ENCODE measurements at places on chromosomes 6 and 20. TPM values are rescaled to one million over a fixed set of nuclear protein-coding genes. Genes with fewer than 3 reads are reported as not detected.

Gene FAM162B
- not detected for total RNA-seq

Gene TRIM40
- not detected for total RNA-seq

Gene ARMH2
- not detected for total RNA-seq

Gene PREX1
- under 0.01 TPM for total RNA-seq

Gene TMEM200A
- under 0.01 TPM for total RNA-seq

Gene GOPC
- total RNA-seq = 39.5 TPM

Gene BACH2
- 1.9 TPM for total RNA-seq

Gene PPT2
- 11.1 TPM for total RNA-seq

Gene KCNK5
- 0.21 TPM for total RNA-seq

Gene NFATC2
- total RNA-seq = under 0.01 TPM

Gene SPATS1
- not detected for total RNA-seq

Gene TMEM217
- total RNA-seq = 4.8 TPM

Gene LINC00237
- total RNA-seq = not detected

Gene LTA
- total RNA-seq = not detected

Gene SLC52A3
- 1.3 TPM for total RNA-seq

Gene METTL24
- total RNA-seq = not detected

Gene WFDC2
- total RNA-seq = 0.96 TPM

Gene DLK2
- total RNA-seq = 5.3 TPM

Gene ISM1
- not detected for total RNA-seq

Gene PXDC1
- 69.9 TPM for total RNA-seq

Gene SPAG4
- total RNA-seq = 10.9 TPM

Gene TLDC2
- total RNA-seq = 0.24 TPM

Gene MRAP2
- total RNA-seq = 0.21 TPM

Gene SIRPG
- not detected for total RNA-seq

Gene HRH3
- not detected for total RNA-seq

Gene AFDN
- total RNA-seq = 172 TPM

Gene LY6G6F
- not detected for total RNA-seq

Gene CGAS
- 9.2 TPM for total RNA-seq

Gene SLC17A1
- total RNA-seq = not detected

Gene RNF182
- 1.4 TPM for total RNA-seq

Gene COMMD7
- total RNA-seq = 21.2 TPM

Gene FKBP1C
- under 0.01 TPM for total RNA-seq

Gene DCDC2
- 55.7 TPM for total RNA-seq

Gene MYH7B
- not detected for total RNA-seq

Gene COL21A1
- 6.8 TPM for total RNA-seq

Gene GNAS-AS1
- total RNA-seq = 0.48 TPM

Gene ADGRB3
- under 0.01 TPM for total RNA-seq

Gene CRISP3
- not detected for total RNA-seq

Gene RAB44
- total RNA-seq = not detected

Gene VNN1
- total RNA-seq = 1.2 TPM

Gene CALHM4
- not detected for total RNA-seq

Gene CAGE1
- total RNA-seq = not detected

Gene STX11
- total RNA-seq = 2.2 TPM

Gene MTFR2
- 0.64 TPM for total RNA-seq

Gene RCAN2
- not detected for total RNA-seq

Gene TTBK1
- not detected for total RNA-seq

Gene PCK1
- not detected for total RNA-seq

Gene XRN2
- 86.0 TPM for total RNA-seq
